ENCODE measurements at places on chromosomes 2 and 18.

DNA sequence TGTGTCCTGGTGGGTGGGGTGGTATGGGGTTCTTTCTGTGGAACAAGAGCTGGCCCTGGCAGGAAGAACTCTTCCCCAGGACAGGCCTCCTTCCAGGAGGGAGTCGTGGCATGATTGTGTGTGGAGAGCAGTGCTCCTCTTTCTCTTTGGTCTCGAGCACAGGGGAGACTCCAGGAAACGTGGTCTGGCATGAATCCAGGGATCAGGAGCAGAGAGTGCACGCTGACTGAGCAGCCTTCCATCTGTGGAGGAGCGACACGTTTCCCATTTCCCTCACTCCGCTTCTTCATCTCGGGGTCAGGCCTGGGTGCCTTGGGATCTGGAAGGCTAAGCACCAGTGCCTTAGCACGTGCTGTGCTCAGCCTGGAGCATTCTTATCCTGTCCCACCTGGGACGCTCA lies 132.0 kb upstream of the HDAC4 start:
- DNase-seq = no peak

GRCh38 chr2:24026233-24026632 lies 16.3 kb downstream of the MFSD2B start:
- DNase-seq = no peak

- no peak for DNase-seq
Measured at GRCh38 chr2:154324601-154325000, 373.9 kb upstream of the KCNJ3 start.

- DNase-seq = no peak
Measured at GRCh38 chr2:67950018-67950417, 112.8 kb downstream of the C1D start.
